ENCODE measurements at places on chromosomes 12 and 14.

DNA sequence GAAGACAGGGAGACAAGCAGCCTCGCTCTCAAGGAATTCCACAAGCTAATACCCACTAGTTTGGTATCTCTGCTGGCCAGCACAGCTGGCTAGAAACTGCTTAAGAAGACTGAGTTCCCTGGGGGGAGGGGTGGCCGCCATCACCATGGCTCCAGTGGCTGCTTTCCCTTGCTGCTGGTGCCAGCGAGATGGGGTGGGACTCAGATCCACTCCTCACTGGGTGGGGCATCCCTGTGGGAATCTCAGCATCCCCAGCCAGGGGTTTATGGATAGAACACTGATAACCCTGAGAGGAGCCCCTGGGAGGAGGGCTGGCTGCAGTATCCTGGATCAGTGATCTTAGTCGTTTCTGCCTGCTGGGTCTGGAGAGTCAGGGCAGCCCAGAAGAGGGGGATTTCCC is 170.6 kb upstream of the MDGA2 start:
- H3K27me3 ChIP-seq: no peaks in the 10 kb centered on the region
- H3K4me3 ChIP-seq: no peak overlapping the region
- no peaks in the 10 kb centered on the region for H3K4me1 ChIP-seq
- H3K36me3 ChIP-seq: no peaks in the 10 kb centered on the region
- H3K27ac ChIP-seq: no peak overlapping the region
- DNase-seq: no peak

- H3K4me3 ChIP-seq: no peak overlapping the region
- no peaks in the 10 kb centered on the region for H3K36me3 ChIP-seq
- DNase-seq: no peak
- H3K27ac ChIP-seq: no peak overlapping the region
- H3K4me1 ChIP-seq: no peaks in the 10 kb centered on the region
- H3K27me3 ChIP-seq: no peaks in the 10 kb centered on the region
Observed at GRCh38 chr14:61841145-61841544, 78.9 kb downstream of the SNAPC1 start.

DNA sequence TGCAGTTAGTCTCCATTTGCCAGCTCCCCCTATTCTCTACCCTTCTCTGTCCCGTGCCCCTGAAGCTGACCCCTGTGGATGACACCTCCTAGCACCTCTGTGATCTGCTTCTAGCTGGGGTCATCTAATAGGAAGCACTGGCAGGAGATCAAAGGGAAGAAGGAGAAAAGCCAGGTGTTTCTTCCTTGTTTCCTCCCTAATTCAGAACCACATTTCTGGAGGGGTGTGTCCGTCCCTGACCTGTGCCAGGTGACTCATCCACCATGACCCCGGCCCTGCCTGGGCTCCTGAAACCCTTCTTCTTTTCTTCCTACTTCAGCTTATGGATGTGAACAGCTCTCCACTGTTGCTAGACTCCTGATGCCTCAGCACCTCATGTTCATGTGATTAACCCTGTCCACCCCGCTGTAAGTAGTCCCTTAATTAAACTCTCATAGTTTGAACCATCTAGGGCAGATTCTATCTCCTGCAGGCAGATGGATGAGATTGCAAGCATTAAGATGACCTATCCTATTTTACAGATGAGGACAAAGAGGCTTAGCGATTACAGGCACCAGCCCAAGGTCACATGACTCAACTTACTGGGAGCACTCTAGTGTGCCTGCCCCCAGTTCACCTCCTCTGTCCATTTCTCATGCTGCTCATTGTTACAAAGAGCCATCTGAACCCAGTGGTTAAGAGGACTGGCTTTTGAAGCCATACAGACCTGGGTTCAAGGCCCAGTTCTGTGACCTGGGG is 770.5 kb downstream of the MED13L start:
- no peaks in the 10 kb centered on the region for H3K4me1 ChIP-seq
- no peak overlapping the region for H3K4me3 ChIP-seq
- H3K36me3 ChIP-seq: no peaks in the 10 kb centered on the region
- no peaks in the 10 kb centered on the region for H3K27me3 ChIP-seq

DNA sequence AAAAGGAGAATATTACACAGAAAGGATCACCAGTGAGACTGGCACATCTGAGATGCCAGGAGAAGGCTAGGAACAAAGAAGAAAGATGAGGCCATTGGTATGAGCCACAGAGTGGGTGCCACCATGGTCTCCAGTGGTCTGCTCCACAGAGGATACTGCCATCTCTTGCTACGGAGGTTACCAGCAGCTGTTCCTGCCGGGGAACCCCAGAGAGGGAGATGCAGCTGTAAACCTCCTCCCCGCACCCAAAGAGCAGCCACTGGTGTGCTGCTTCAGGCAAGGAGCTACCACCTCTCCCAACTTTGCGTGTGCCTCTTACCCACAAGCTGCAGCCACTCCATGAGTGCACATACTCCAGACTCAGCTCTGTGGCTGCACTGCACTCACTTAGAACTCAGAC is 201.5 kb upstream of the RTL1 start:
- no peaks in the 10 kb centered on the region for H3K36me3 ChIP-seq
- no peak overlapping the region for H3K27ac ChIP-seq
- no peak for DNase-seq

GRCh38 chr12:97003276-97003675 is 96.2 kb downstream of the NEDD1 start:
- no peak overlapping the region for H3K27ac ChIP-seq
- no peaks in the 10 kb centered on the region for H3K4me1 ChIP-seq
- H3K36me3 ChIP-seq: no peaks in the 10 kb centered on the region
- no peaks in the 10 kb centered on the region for H3K27me3 ChIP-seq
- no peak for DNase-seq

GRCh38 chr12:2364631-2365051 is 311.9 kb downstream of the CACNA1C start:
- peaks cover 1% of the 10 kb centered on the region for H3K4me1 ChIP-seq
- H3K27ac ChIP-seq: no peak overlapping the region
- H3K4me3 ChIP-seq: no peak overlapping the region
- DNase-seq: no peak
- H3K27me3 ChIP-seq: no peaks in the 10 kb centered on the region

DNA sequence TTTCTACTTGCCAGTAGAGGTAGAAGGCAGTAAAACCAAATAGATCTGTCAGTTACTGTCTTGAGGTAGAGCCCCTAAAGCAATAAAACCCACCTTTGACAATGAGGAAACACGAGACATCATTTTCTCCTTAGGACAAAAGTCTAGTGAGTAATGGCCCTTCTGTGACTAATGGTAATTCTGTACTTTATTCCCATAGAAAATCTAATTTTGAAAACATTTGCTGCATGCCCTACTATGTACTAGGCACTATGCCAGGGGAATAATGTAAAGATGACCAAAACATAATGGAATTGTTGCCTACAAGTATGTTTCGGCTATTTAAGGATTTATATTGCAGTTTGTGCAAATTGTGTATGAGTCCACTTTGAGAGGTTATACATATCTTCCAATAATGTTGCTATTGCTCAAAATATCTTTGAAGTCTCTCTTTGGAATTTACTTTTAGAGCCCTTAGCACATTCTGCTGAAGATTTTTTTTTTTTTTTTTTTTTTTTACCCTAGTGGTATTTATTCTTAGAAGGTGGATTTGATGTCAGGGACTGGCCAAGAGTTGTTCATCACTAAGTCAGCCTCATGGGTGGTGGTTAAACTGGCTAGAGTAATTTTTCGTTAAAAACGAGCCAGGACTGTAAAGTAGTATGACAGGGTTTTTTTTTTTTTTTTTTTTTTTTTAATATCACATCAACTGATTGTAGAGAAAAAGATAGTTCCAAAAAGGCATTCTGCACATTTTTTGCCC is 109.7 kb downstream of the CRADD start:
- H3K4me1 ChIP-seq: peaks cover 25% of the 10 kb centered on the region
- DNase-seq: no peak
- peak overlapping the region; percentile 88 for H3K27ac ChIP-seq

GRCh38 chr12:12943586-12944260 is 8.2 kb downstream of the GPRC5D start:
- no peak overlapping the region for H3K27ac ChIP-seq
- DNase-seq: no peak
- no peak overlapping the region for H3K4me3 ChIP-seq
- H3K4me1 ChIP-seq: no peaks in the 10 kb centered on the region
- H3K27me3 ChIP-seq: no peaks in the 10 kb centered on the region

GRCh38 chr14:79201564-79202207 is 1009.6 kb downstream of the DIO2 start:
- no peak for DNase-seq
- no peak overlapping the region for H3K4me3 ChIP-seq
- no peaks in the 10 kb centered on the region for H3K4me1 ChIP-seq
- H3K36me3 ChIP-seq: no peaks in the 10 kb centered on the region
- H3K27ac ChIP-seq: no peak overlapping the region

GRCh38 chr14:89422181-89422951 is 5.3 kb upstream of the FOXN3 start:
- H3K36me3 ChIP-seq: no peaks in the 10 kb centered on the region
- H3K4me1 ChIP-seq: peaks cover 49% of the 10 kb centered on the region
- peak overlapping the region; percentile 29 for H3K4me3 ChIP-seq
- no peaks in the 10 kb centered on the region for H3K27me3 ChIP-seq
- H3K27ac ChIP-seq: no peak overlapping the region
- DNase-seq: no peak

DNA sequence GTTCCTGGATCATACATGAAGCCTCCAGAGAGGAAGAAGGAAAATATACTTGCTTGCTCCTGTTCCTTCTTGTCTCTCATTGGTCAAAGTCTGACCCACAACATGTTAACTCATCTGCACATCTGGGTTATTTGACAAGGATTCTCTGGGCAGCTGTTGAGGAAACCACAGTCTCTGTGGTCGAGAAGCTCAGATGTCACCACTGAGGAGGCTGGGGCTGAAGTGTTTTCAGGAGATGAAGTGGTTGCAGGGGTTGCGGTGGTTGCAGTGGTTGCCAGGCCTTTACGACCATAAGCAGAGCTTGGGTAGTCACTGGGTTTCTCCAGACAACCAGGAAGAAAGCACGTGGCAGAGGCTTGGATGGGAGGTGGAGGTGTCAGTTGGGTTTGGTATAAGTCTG is 265.0 kb upstream of the LRIG3 start:
- H3K27me3 ChIP-seq: no peaks in the 10 kb centered on the region
- no peak overlapping the region for H3K27ac ChIP-seq
- DNase-seq: no peak
- no peaks in the 10 kb centered on the region for H3K4me1 ChIP-seq
- H3K36me3 ChIP-seq: no peaks in the 10 kb centered on the region

GRCh38 chr14:72745991-72746980 is 147.6 kb downstream of the DPF3 start:
- no peaks in the 10 kb centered on the region for H3K36me3 ChIP-seq
- H3K27me3 ChIP-seq: no peaks in the 10 kb centered on the region
- peaks cover 36% of the 10 kb centered on the region for H3K4me1 ChIP-seq
- peak overlapping the region; percentile 66 for H3K27ac ChIP-seq
- H3K4me3 ChIP-seq: peak overlapping the region; percentile 34
- no peak for DNase-seq

- H3K4me3 ChIP-seq: peak overlapping the region; percentile 95
- no peak for DNase-seq
- peak overlapping the region; percentile 51 for H3K27ac ChIP-seq
- H3K4me1 ChIP-seq: peaks cover 34% of the 10 kb centered on the region
Observed at GRCh38 chr12:76029982-76030340, 1.6 kb downstream of the PHLDA1 start.

GRCh38 chr12:121576851-121577391 is 3.9 kb downstream of the KDM2B start:
- peak overlapping the region; percentile 37 for H3K4me3 ChIP-seq
- no peak for DNase-seq
- H3K27ac ChIP-seq: peak overlapping the region; percentile 66
- peaks cover 22% of the 10 kb centered on the region for H3K4me1 ChIP-seq
- H3K36me3 ChIP-seq: peaks cover 8% of the 10 kb centered on the region
- no peaks in the 10 kb centered on the region for H3K27me3 ChIP-seq

GRCh38 chr12:52311285-52311648 is 9.9 kb downstream of the KRT83 start:
- H3K27me3 ChIP-seq: no peaks in the 10 kb centered on the region
- H3K27ac ChIP-seq: no peak overlapping the region
- no peak overlapping the region for H3K4me3 ChIP-seq

DNA sequence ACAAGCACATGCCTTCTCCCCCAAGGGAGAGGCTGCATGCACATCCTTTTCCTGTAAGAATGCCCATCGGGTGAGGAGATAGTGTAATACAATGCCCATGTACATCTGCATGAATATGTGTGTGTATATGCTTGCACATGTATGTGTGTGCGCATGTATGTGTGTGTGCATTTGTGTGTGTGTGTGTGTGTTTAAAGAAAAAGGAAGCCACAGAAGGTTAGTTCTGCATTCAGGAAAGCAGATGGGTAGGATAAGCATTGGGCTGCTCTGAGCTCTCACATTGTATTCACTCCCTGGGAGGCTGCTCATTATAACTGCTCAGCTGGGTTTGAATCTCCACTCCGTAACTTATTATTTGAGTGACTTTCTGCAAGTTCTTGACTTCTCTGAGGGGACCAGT is 74.3 kb downstream of the GALNT8 start:
- H3K27me3 ChIP-seq: no peaks in the 10 kb centered on the region
- no peak for DNase-seq
- no peak overlapping the region for H3K4me3 ChIP-seq
- no peak overlapping the region for H3K27ac ChIP-seq

DNA sequence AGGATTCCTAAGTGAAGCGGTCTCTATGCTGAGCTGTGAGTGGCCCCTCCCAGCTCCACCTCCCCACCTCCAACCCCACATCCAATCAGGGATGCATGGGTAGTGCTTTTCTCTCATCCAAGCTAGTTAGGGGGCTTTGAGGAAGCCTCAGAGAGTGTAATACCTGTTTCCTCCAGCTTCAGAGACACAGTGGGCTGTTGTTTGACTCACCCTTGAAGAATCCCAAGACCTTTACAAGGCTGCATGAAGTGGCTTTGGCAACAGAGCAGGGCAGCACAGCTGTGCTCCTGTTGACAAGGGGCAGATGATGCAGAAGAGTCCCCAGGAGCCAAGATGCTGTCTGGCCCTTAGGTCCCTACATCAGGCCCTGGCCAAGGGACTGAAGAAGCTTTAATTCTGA is 27.1 kb upstream of the CLMN start:
- H3K4me3 ChIP-seq: no peak overlapping the region
- no peaks in the 10 kb centered on the region for H3K36me3 ChIP-seq
- H3K27ac ChIP-seq: no peak overlapping the region
- no peaks in the 10 kb centered on the region for H3K4me1 ChIP-seq
- DNase-seq: no peak

- no peak for DNase-seq
- no peaks in the 10 kb centered on the region for H3K4me1 ChIP-seq
- peaks cover 13% of the 10 kb centered on the region for H3K36me3 ChIP-seq
- no peak overlapping the region for H3K27ac ChIP-seq
- no peaks in the 10 kb centered on the region for H3K27me3 ChIP-seq
Observed at GRCh38 chr14:39318574-39318973, 84.9 kb downstream of the MIA2 start.

DNA sequence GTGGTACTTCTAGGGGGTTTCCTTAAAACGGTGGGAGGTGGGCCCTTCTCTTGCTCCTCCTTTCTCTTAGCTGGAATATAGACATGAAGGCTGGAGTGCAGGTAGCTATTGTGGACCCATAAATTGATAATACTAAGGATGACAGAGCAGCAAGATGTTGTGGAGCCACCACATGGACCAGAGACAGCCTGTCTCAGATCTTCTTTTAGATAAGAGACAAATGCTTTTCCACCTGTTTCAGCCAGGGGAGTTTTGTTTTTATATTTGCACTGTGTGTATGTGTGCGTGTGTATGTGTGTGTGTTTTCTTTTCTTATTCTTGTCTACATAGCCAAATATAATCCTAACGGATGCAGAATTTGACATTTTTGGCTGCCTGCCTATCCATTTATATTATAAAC is 62.9 kb upstream of the HIF1A start:
- H3K36me3 ChIP-seq: no peaks in the 10 kb centered on the region
- no peak overlapping the region for H3K27ac ChIP-seq
- H3K27me3 ChIP-seq: no peaks in the 10 kb centered on the region
- no peak for DNase-seq
- no peaks in the 10 kb centered on the region for H3K4me1 ChIP-seq
